ENCODE measurements at places on chromosomes 3 and 15.
A peak's percentile ranks its signal among the peaks of the same experiment; 100 is the strongest.

- DNase-seq, result no peak
These were observed 136.5 kb upstream of the RASGRP1 start for GRCh38 chr15:38701149-38701548.

- no peak for DNase-seq
These were observed 3.5 kb downstream of the PLA1A start for GRCh38 chr3:119601154-119601553.

GRCh38 chr15:29143909-29144635 lies 125.5 kb downstream of the NSMCE3 start:
- DNase-seq, result no peak

DNA sequence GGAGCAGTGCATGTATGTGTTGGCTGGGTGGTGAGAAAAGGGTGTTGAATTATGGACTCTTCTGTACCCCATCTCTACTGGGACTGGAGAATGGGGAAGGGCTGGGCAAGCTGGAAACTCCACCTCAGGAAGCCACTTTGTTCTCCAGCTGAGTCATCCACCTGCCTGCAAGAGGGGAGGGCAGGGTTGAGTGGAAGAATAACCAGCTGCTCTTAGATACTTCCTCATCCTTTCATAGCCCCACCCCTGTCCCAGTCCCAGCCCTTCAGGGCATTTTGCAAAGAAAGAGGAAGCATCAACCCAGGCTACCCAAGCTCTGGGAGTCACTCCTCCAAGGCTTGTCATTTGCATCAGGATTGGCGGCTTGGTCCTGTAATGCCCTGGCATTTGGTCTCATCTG lies 33.1 kb downstream of the RAB11A start:
- peak; percentile 50 for DNase-seq

GRCh38 chr3:142656575-142656974 lies 60.4 kb downstream of the PLS1 start:
- no peak for DNase-seq

GRCh38 chr15:80512726-80513660 lies 108.8 kb downstream of the ARNT2 start:
- no peak for DNase-seq

- no peak for DNase-seq
These were observed 60.3 kb downstream of the RGMA start for GRCh38 chr15:93028632-93029213.

- DNase-seq, result no peak
These were observed 465.5 kb downstream of the SI start for GRCh38 chr3:164612751-164613150.

GRCh38 chr3:44109771-44110361 lies 131.8 kb upstream of the TOPAZ1 start:
- no peak for DNase-seq

DNA sequence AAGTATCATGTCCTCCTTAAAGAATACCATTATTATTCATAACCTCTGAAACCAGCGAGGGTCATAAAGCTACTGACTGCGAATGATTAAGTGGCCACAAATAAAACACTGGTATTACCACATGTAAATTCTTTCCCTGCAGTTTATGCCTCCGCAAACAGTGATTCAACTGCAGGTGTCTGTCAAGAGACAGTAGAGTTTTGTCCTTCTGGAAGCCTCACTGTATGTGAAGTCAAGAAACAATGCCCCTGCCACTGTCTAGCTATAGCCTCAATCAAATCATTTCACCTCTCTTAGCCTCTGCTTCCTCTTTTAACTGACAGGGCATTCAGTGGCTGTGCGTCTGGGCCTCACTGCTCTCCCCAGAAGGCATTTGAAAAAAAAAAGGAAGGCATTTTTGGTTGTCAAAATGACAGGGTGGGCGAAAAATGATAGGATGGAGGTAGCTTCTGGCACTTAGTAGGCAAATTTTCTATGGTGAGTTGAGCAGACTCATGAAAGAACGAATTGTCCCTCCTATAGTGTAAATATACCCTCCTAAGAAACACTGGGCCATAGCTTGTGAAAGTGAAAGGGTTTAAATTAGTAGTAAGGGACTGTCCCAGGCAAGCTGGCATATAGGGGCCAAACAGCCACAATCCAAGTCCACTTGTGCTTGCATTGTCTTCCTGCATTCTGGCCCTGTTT lies 66.7 kb downstream of the FILIP1L start:
- no peak for DNase-seq

DNA sequence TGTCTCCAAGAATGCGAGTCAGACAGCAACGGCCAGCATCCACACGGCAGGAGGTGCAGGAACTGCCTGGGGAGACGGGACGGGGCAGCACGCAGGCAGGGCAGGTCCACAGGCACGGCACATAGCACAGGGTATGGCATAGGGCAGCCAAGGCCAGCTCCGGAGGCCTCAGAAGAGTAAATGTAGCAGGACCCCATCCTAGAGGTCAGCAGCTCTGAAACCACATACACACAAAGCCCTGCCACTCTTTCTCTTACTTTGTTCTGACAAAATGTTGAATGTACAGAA lies 26.9 kb downstream of the ZXDC start:
- no peak for DNase-seq

GRCh38 chr3:162678941-162679340 lies 1182.3 kb downstream of the OTOL1 start:
- DNase-seq, result no peak

DNA sequence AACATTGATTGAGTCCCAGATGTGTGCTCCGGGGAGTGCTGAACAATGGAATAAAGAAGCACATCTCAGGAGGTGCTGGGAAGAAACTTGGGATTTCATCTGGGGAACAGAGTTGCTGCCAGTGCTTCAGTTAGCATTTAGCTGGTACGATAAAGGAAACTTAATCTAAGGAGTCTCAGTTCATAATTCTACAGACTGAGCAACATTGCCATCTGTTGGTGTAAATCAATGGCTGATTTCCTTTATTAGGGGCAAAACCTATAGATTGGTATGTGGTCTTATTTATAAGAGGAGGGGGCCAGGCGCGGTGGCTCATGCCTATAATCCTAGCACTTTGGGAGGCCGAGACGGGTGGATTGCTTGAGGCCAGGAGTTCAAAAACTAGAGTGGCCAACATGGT lies 8.9 kb downstream of the MKRN2OS start:
- no peak for DNase-seq

Data from iPS-NIHi11 (cell line).